ENCODE measurements at places on chromosomes 7 and 10.

DNA sequence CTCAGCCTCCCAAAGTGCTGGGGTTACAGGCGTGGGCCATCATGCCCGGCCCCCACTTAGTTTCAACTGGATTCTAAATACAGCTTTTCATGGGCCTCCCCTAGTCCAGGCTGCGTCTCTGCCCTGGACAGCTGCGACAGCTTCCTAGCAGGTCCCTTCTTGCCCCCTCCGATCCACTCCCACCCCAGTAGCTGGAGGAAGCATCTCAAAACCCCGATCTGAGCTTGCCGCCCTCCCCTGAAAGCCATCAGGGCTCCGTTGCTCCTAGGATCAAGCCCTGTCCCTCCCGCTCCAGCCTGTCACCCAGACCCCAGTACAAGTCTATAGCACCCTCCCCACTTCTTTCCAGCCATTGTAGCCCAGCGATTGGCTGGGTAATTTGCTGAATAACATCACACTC is 64.5 kb downstream of the VWA2 start:
- DNase-seq: no peak

DNA sequence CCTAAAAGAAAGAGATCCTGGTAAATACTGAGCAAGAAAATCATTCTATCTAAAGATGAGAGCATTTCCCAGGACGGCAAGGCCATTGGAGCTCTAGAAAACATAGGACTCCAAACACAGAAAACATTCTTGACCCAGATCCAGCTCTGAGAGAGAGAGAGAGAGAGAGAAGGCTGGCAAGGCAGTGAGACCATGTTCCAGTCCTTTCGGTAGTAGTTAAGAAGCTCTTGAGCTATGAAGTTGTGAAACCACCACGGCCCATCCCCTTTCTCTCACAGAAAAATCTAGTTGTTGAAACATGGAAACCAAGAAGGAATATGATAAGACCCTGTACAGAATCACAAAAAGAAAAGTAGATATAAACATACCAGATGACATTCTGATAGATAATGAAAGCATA is 212.4 kb upstream of the NPSR1 start:
- no peak for DNase-seq

DNA sequence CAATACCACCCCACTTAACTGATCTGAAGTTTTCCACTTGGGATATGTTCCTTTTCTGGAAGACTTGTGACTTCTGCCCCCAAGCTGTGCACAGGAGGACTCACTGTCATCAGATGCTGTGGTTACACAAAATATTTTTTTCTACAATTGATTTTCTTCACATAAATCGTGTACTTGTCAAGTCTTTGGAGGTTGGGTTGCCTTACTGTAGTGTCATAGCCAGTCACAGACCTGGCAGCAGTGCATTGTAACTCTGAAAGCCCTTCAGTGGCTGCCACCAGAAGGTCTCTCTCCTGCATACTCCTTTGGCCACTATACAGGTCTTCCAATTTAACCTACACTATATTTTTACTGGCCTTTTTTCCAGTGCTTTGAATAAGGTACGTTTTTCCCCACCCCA is 73.2 kb downstream of the SDK1 start:
- no peak for DNase-seq

- no peak for DNase-seq
Measured at GRCh38 chr7:47150497-47151260, 431.2 kb downstream of the TNS3 start.

DNA sequence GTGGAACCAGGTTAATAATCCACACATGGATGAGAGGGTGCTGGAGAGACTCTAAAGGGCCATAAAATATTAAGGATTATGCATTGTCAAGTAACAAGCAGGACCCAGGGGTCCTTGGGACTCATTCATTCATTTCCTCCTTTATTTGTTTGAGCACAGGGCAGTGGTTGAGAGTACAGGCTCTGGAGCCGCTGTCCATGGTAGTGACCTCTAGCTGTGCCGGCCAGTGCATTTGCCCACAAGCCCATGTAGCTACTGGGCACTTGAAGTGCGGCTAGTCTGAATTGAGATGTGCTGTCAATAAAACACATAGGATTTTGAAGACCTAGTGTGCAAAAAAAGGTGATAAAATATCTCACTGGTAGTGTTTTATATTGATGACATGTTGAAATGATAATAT is 137.6 kb downstream of the C10orf105 start:
- peak; percentile 45 for DNase-seq

GRCh38 chr7:43533801-43534479 is 49.0 kb upstream of the STK17A start:
- no peak for DNase-seq

DNA sequence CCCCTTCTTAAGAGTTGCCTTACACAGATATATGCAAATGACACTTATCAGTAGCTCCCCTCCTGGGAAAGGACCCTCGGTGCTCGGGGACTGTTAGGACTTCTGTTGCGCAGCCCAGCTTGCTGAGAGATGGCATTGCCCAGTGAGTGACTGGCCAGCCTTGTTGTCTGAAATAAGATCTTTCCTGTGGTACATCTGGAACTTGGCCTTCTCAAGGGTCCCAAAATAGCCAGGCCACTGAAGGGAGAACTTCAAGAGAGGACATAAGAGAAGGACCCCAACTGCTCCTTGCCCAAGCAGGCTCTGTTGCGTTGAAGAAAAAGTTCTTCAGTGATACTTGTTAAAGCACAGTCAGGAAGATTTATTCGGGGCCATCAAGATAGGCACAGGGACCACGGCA is 17.3 kb downstream of the BAG3 start:
- DNase-seq: no peak

DNA sequence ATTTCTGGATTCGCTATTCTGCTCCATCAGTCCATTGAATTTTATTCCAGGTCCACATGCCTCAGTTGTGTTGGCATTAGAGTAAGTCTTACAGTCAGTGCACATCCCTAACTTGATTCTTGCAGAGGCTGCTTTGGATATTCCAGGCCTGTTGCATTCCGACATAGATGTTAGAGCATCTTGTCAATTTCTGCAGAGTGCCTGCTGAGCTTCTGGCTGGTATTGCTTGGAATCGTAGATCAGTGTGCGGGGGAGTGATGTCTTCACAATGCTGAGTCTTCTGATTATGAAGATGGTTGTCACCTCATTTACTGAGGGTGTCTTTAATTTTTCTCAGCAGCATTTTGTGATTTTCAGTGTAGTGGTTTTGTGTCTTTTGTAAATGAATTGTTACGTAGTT is 45.2 kb downstream of the INPP5A start:
- DNase-seq: no peak

- DNase-seq: no peak
Measured at GRCh38 chr7:37342688-37343471, 105.8 kb downstream of the ELMO1 start.

Data from neural crest cell (in vitro differentiated cells).